Activated T-cell treated with anti-CD3 and anti-CD28 coated beads for 4 hours (primary cell): ENCODE measurements at places on chromosomes 4 and X.

DNA sequence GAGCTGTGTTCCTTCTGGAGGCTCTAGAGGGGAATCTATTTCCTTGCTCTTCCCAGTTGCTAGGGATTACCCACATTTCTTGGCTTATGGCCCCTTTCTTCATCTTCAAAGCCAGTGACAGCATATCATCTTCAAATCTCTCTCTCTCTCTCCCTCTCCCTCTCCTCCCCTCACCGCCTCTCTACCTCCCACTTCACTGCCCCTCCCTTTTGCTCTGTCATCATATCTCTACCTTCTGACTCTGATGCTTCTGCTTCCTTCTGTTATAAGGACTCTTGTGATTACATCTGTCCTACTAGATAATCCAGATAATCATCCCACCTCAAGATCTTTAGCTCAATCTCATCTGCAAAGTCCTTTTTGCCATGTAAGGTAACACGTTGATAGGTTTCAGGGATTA, 93.1 kb upstream of the TEX13D start:
- DNase-seq = no peak

- DNase-seq = no peak
Observed at GRCh38 chr4:23290656-23291055, 597.9 kb downstream of the GBA3 start.

DNA sequence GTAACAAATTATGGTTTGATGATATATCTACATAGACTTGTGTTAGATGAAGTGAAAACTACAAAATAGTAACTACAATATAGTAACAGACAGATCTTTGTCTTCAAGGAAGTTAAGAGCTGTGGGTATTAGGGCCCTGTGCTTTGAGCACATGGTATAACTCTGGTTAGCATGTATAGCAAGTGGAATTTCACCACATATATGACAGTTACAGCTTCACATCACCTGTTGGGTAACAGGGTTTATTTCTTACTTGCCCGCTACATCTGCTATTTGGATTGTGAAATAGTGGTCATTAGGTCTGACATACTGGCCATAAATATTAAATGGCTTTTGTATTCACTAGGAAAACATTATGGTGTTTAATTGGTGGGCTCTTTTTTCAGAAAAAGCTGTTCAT, 20.2 kb downstream of the OFD1 start:
- no peak for DNase-seq

GRCh38 chrX:41391606-41392005, 55.5 kb upstream of the NYX start:
- DNase-seq = no peak

GRCh38 chr4:87044511-87045233, 109.9 kb downstream of the AFF1 start:
- no peak for DNase-seq

GRCh38 chrX:41097326-41097725, 12.1 kb downstream of the USP9X start:
- no peak for DNase-seq

GRCh38 chrX:108426262-108426661, 12.0 kb downstream of the COL4A6 start:
- no peak for DNase-seq

DNA sequence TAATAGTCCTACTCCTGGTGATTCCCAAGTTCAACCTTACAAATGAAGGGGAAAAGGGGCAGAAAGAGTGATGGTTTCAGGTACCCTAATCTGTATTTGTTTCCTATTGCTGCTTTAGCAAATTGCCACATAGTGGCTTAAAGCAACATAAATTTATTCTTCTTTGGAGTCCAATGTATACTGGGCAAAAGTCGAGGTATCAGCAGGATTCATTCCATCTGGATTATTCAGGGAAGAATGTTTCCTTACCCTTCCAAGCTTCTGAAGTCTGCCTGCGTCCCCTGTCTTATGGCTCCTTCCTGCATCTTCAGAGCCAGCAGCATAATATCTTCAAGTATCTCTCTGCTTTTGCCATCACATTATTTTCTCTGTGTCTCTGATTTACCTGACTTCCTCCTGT, 10.3 kb upstream of the BST1 start:
- DNase-seq = no peak

DNA sequence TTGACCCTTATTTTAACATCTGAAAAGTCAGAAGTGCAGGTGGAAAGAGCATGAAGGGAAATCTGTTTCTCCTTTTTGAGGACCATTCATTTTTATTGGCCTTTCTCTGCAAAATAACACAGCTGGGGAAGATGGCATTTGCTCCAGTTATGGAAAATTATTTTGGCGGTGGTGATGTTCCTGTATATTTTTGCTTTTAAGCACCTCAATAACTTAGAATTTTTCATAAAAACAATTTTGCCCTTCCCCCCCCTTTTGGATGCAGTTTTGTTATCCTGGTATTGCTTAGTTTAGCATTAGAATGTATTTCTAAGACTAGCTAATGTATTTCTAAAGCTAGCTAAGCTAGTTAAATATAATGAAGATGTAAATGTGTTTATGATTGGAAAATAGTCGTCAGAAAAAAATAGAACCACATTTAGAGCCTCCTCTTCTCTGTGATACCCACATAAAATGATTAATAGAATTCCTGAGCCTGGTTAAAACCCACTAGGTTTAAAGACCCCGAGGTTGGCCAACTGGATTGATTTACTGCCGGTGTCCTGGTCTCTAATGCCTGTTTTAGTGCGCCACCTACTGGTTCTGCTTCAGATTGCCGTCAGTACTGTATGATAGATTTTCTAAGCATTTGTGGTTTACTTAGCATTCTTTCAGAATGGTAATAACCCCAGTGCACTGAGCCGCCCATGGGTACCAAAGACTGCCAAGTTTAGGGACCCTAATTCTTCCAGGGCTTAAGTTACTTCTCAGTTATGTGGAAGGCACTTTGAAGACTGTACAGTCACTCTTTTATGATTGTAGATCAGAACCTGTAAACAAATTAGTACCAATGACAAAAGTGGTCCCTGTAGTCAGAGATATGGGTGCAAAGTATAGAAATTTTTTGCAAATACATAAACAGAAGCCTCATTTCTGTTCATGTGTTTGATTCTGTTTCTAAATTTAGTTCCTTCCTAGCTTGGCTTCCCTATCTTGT, 11.4 kb downstream of the KLF3 start:
- DNase-seq = peak; percentile 84

DNA sequence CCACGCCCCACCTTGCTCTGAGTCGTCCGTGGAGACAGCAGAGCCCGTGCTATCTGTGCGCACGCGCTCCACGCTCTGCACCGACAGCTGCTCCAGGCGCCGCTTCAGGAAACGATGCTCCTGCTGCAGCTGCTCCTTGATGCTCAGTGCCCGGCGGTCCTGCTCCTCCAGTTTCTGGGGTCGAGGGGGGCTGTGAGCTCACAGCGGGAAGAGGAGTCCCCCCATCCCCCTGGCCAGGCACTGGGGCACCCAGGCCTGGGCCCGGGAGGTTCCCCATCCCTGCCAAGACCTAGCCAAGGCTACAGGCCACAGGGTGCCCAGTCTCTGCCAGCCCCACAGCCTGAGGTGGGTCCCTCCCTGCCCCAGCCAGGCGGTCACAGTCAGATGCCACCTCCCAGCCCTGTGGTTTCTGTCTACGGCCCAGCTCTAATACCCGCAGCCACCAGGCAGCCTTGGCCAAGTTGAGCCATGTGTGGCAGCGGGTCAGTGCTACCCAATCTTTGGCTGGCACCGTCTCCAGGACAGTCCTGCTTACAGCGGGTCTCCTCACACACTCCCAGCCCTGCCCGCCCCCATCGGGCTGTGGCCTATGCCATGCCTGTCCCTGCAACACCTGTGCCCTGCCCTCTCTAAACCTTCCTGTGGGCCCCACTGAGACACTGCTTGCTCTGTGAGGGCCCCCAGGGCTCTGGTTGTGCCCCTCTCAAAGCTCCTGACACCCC, 9.3 kb upstream of the HAUS3 start:
- DNase-seq = no peak

GRCh38 chr4:10706236-10706635, 21.7 kb upstream of the CLNK start:
- no peak for DNase-seq

GRCh38 chr4:148076964-148077363, 345.1 kb downstream of the ARHGAP10 start:
- DNase-seq = no peak

GRCh38 chr4:185847352-185848097, 35.5 kb upstream of the SORBS2 start:
- no peak for DNase-seq

DNA sequence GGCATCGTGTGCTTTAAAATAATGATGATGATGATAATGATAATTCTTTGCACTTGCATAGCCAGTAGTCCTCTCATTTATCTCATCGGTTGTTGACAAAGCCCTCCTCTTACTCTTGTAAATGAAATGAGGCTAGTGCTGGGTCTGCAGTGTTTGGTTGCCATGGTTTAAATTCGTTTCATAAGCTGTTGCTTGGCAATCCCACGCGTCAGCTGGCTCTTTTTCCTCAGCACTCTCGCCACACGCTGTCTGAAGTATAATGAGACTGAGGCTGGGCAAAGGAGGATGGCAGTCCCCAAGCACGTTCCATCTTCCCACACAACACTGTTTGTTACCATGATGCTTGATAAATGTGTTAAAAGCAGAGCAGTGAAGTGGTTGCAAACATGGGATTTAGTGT, 15.5 kb downstream of the PAGE4 start:
- no peak for DNase-seq

GRCh38 chr4:28886934-28887333, 1833.2 kb upstream of the PCDH7 start:
- DNase-seq = no peak

GRCh38 chr4:135122457-135122856, 920.9 kb upstream of the PABPC4L start:
- no peak for DNase-seq

DNA sequence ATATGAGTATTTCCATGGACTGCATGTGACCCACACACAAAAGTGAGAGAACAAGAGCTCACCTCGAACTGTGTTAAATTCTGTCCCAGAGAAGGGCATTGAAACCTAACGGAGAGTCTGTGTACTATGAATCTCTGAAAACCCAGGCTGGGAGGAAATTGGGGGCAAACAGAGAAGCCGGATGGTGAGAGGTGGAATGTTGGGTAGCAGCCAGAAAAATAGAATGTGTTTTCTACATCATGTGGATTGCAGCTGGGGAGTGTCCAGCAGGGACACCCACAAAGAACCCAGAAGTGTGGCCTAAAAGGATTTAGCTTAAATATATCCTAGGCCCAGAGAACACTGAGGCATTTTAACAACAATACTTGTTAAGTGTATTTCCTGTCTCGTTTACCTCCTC, 38.6 kb downstream of the MND1 start:
- DNase-seq = no peak

- no peak for DNase-seq
Observed at GRCh38 chr4:142818476-142818875, 27.6 kb downstream of the INPP4B start.

GRCh38 chr4:20621476-20621875, 78.8 kb upstream of the PACRGL start:
- DNase-seq = no peak

GRCh38 chr4:119726505-119726904, 97.9 kb upstream of the PDE5A start:
- no peak for DNase-seq

GRCh38 chr4:16129336-16129735, 45.5 kb upstream of the PROM1 start:
- DNase-seq = no peak

DNA sequence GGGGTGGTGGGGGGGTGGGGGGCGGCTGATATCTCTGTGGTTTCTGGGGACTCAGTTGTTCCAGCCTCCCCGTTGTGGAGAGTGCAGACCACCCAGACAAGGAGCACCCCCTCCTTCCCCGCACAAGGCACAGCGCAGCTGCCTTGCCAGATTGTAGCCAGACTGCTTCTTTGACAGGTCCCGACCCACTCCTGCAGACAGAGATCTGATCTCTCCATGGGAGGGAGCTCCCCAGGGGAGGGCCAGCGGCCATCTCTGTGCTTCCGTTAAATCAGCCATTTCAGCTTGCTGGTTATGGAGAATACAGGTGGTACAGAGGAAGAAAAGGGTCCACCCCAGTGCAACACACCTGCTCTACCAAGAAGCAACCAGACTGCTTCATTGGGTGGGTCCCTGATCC, 80.8 kb downstream of the FGF16 start:
- DNase-seq = no peak

DNA sequence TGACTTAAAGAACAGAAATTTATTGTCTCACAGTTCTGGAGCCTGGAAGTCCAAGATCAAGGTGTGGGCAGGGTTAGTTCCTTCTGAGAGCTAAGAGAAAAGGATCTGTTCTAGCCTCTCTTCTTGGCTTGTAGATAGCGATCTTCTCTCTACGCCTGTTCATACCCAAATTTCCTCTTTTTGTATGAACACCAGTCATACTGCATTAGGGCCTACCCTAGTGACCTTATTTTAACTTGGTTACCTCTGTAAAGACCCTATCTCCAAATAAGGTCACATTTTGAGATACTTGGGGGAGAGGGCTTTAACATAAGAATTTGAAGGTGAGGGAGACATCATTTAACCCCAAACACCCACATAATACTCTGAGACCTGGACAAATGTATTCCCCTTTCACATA, 55.6 kb upstream of the SPP1 start:
- DNase-seq = no peak

- no peak for DNase-seq
Observed at GRCh38 chr4:145487631-145488030, 6.0 kb downstream of the SMAD1 start.

- DNase-seq = no peak
Observed at GRCh38 chr4:1541449-1542225, 135.4 kb upstream of the NKX1-1 start.

DNA sequence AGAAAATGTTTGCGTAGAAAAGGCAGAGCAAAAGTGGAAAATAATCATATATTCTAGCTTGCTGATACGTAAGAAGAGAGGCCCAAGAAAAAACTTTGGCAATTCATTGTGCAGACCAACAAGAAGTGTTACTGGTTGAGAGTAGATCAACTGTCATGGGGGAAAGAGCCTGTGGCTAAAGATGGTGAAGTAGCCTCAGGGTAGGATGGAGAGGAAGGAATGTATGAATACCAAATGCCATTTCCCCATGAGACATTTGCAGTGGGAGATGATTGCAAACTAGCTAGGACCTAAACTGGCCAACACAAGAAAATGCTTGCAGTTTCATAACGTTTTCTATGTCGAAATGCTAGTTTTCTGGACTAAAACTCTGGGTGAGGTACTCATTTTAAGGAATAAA, 47.7 kb upstream of the ADGRL3 start:
- no peak for DNase-seq

GRCh38 chr4:138341739-138342415, 99.7 kb upstream of the SLC7A11 start:
- DNase-seq = no peak

GRCh38 chrX:40485102-40485826, 95.5 kb upstream of the ATP6AP2 start:
- DNase-seq = no peak

DNA sequence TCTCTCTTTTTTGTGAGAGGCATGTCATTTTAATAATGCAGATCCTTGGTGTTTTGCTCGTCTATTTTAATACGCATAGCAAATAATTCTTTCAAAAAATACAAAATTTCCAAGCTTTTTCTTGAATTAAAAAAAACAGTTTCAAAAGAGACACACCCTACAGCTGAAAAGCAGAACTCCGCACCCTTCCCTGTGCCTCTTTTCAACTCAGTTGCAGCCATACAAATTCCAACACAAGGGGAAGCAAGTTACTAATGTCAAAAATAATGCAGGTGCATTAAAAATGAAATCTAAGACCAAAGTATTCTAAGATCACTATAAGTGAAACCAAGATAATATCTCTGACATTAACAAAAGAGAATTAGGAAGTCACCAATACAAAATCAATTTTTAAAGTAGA, 66.6 kb downstream of the NR3C2 start:
- DNase-seq = no peak
